ENCODE measurements at places on chromosomes 4 and X.

GRCh38 chr4:7006411-7006810 is 36.8 kb upstream of the TADA2B start:
- DNase-seq = no peak

GRCh38 chr4:17565846-17566245 is 11.2 kb upstream of the LAP3 start:
- DNase-seq = no peak

- no peak for DNase-seq
Observed at GRCh38 chrX:723781-724180, 93.2 kb downstream of the SHOX start.

GRCh38 chr4:8152865-8153257 is 5.8 kb downstream of the ABLIM2 start:
- no peak for DNase-seq

DNA sequence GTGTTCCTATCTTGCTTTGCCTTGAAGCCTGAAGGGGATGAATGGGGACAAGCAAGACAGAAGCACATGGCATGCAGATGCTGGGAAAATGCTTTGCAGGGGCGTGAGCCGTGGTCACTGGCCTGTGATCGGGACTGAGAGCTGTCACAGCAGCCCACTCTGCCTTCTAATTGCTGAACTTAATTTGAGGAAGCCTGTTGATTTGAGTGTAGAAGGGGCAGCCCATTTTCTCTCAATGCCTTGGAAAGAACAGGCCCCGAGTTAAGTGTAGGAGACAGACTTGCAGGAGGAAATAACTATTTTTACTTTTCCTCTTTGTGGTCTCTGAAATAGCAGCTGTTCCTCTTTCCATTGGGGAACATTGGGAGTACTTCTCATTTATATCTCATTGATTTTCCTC is 26.1 kb upstream of the TBC1D1 start:
- DNase-seq = no peak

- no peak for DNase-seq
Observed at GRCh38 chr4:108313546-108314339, 145.0 kb upstream of the LEF1 start.

- peak; percentile 40 for DNase-seq
Observed at GRCh38 chrX:7170898-7171297, 22.9 kb upstream of the PUDP start.

DNA sequence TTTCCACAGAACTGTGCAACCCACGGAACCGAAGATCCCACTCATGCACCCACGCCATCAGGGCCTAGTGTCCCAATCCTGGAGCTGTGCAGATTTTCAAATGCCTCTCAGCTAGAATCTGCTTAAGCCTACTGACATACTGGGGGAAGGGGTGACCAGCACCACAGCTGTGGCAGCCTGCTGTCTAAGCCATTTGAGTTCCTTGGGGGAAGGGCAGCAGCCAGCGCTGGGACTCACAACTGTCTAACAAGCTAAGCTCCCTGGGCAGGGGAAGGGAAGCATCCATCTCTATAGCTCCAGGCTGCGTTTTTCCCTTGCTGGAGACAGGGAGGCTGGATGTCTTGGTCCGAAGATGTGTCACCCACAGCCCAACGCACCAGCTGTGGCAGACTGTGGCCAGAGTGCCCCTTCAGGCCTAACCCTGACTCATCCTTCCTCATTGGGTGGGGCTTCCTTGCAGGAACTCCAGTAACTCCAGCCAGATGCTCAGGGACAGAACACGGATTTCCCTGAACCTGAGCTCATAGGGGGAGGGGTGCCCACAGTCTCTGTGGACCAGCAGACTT is 194.8 kb downstream of the CHRDL1 start:
- DNase-seq = no peak

GRCh38 chrX:125765347-125765746 is 400.7 kb downstream of the DCAF12L2 start:
- no peak for DNase-seq

GRCh38 chr4:189845145-189845846 is 95.4 kb upstream of the FRG1 start:
- DNase-seq = no peak

DNA sequence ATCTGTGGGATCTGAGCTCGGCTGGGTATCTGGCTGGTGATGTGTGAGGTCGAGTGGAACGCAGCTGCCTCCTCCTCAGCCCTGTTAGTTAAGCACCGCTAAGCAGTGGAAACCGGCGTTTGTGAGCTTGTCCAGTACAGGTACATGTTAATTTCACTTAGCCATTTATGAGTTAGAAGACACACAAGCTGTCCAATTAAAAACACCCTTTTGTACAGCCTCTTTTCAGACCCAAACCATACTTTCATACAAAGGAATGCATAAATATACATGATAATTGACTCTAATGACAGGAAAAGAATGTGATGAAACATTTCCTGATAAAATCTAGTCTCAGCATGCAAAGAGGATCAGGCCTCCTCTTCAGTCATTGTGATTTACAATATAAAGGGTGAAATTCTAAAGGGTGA is 163.6 kb upstream of the FAT1 start:
- no peak for DNase-seq

DNA sequence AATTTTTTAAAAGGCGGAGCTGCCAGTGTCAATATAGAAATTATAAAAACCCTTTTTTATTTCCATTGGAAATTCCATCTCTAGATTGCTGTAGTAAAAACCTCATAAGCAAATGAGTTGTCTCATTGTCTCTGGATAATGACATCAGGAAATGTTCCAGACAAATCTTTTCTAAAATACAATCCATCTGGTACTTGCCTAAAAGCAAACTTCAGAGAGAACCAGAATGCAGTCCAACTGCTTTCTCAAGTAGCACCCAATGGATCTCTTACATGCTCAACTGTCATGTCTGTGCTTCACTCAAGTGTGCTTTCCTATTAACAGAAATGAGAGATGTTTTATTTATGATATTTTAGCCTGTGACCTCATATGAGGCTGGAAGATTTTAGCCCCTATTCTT is 399.6 kb upstream of the NDST3 start:
- DNase-seq = no peak

- no peak for DNase-seq
Observed at GRCh38 chr4:117770269-117771102, 263.8 kb upstream of the NDST3 start.

GRCh38 chrX:80799584-80799983 is 10.1 kb downstream of the BRWD3 start:
- DNase-seq = no peak

DNA sequence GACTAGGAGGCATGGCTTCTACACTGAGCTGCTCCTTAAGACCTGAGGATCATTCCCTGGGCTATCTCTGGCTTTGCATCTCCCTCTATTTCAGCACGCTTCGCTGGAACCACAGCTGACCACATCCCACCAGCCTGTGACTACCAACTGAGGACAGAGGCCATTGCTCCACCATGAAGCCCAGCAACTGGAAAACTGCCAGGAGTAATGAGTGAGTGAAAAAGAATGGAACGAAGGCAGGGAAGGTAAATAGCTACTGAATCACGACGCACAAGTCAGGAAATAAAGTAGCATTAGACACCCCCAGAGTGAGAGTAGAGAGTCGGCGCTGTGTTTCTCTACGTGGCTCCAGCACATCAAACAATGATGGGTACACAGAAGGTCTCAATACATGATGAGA is 314.7 kb downstream of the LDB2 start:
- DNase-seq = no peak

DNA sequence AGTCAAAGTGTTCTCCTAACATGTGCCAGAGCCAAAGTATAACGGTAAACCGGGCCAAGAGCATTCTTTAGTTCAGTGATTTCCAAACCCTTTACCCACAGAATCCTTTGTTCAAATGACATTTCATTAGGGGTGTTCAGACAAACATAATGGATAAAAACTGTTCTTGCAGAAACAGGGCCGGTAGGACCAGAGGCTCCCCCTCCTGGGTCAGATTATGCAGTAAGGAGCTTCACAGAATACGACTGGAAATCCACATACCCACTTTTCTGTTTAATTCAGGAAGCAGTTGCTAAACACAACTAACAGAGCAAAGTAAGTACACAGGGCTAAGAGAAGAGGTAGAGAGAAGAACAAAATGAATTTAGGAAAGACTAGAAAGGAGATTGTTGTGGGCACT is 46.6 kb upstream of the TMEM184C start:
- DNase-seq = no peak
